ENCODE measurements at places on chromosomes 16 and 17.

DNA sequence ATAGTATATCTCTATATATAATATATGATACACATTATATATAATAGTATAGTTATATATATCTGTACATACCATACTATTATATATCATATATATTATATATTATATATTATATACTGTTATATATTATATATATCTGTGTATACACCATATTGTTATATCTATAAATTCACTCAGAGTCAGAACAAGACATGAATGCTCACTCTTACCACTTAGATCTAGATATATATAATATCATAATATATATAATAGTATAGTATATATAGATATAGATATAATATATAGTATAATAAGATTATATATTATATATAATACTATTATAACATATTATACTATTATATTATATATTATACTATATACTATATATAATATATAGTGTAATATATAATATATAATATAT lies 9.3 kb downstream of the ACSM2B start:
- DNase-seq, result no peak

GRCh38 chr17:4072487-4073157 lies 70.2 kb downstream of the ZZEF1 start:
- no peak for DNase-seq

DNA sequence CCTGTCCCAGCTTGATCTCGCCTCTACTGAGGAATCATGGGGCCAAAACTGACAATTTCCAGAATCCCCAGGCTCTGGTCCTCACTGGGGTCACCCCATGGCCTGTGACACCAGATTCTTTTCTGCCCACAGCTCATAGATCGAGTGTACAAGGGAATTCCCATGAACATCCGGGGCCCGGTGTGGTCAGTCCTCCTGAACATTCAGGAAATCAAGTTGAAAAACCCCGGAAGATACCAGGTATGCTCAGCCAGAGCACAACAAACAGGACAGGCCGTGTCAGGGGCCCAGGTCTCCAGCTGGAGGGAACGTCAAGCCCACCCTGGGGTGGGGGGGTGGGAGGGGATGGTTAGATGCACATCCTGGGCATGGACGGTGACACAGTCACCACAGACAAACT lies 17.5 kb downstream of the USP6 start:
- DNase-seq, result no peak

DNA sequence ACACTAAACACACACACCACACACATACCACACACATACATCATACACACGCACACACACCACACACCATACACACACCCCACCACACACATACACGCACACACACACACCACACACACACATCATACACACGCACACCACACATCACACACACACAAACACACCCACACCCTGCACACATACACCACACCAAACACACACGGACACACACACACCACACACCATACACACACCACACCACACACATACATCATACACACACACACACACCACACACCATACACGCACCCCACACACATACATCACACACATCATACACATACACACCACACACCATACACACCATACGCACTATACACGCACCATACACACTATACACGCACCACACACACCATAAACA lies 3.7 kb upstream of the SOX8 start:
- no peak for DNase-seq

GRCh38 chr17:1907909-1908698 lies 78.3 kb downstream of the RPA1 start:
- peak; percentile 77 for DNase-seq

DNA sequence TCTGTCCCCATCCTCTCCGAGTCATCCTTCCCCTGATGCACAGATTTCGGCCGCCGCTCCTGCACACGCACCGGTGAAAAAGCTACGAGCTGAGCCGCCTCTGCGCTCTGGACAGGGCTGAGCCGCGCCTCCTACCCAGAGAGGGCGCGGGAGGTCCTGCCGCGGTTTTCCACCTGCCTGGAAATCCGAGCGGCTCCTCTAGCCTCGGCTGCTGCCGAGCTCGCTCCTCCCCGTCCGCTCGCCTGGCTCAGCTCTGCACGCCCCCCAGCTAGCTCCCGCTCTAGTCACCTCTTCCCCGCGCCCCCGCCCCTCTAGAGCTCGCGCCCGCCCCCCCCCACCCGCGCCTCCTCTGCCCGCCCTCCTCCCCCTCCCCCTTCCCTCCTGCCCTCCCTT lies 198 bp upstream of the SHISA9 start:
- peak; percentile 78 for DNase-seq

DNA sequence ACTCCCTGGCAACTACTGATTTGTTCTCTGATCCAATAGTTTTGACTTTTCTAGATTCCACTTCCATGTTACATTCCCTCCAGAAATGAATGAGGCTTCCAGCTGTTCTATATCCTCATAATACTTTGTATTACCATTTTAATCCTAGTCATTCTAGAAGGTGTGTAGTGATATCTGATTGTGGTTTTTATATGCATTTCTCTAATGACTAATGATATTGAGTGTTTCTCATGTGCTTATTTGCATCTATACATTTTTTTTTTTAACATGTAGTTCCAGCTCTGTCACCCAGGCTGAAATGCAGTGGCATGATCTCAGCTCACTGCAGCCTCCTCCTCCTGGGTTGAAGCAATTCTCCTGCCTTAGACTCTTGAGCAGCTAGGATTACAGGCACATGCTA lies 7.3 kb downstream of the ADGRG5 start:
- DNase-seq, result no peak

GRCh38 chr16:55489119-55489955 lies 10.3 kb downstream of the MMP2 start:
- DNase-seq, result no peak

DNA sequence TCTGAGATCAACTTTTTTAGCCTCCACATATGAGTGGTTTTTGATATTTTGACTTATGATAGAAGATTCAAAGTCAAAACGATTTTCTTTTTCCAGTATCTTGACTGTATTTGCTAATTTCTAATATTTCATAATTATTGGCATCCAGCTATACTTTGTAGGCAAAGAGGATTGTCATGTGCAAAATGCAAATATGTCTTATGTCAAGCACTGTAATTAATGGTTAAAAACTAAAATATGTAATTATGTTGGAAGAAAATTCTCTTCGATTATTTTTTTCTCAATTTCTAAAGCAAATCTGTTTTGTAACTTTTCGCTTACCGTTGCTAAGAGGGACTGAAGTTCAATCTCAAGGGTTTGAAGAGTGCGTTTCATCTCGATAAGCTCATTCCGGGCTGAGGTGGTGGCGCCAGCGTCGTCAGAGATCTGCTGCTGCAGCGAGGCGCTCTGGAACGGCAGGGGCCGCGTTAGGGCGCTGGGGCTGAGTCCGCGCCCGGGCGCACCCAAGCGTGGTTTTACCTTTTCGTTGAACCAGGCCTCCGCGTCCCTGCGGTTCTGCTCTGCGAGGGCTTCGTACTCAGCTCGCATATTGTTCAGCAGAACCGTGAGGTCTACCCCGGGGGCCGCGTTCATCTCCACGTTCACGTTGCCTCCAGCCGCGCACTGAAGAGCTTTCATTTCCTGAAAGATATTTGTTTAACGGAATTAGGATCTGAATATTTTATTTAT lies 3.0 kb downstream of the KRT27 start:
- DNase-seq, result peak; percentile 59
